ENCODE measurements at places on chromosomes 7 and 10. TPM values are rescaled to one million over a fixed set of nuclear protein-coding genes. Genes with fewer than 3 reads are reported as not detected.

GIMAP1 gene
- 2.9 TPM for polyA plus RNA-seq

GRCh38 chr7:12670000-12670729 is 17.3 kb upstream of the ARL4A start:
- peak; percentile 36 for DNase-seq

MYH16 gene
- polyA plus RNA-seq: 0.08 TPM

NPFFR1 gene
- polyA plus RNA-seq: 0.09 TPM

CCL24 gene
- polyA plus RNA-seq: not detected

DNA sequence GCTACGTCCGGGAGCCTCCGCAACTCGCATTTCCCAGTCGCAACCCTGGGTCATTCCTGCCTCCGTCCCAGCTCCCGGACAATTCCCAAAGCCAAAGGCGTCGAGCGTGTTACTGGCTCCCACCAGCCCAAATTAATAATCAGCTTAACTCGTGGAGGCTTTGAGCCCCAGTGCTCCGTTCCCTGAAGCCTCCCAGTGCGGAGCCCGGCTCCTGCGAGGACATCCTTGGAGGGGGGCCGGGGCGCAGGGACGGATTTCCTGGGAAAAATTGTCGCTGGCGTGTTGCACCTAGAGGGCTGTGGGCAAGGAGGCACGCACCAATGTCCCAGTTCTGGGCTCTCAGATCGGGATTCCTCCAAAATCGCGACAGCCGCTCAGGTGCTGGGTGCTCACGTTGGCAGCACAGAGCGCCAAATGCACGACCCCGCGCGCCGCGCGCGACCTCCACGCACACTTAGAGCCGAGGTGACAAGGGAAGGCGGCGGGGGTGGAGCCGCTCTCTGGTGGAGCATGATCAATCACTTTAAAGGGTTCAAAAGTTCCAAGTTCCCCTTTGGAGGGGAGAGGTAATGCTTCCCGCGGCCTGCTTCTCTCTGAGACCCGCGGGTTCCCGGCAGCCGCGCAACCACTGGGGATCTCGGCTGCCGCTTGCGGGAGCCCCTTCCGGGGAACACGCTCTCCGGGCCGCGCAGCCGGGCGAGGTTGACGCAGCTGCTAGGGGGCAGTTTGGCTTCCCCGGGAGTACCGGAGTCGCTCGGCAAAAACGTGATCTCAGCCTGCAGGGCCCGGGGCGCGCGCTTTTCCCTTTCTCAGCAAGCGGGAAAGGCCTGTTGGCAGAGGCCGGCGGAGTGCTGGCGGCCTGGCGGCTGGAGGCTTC is 25.5 kb downstream of the SKIDA1 start:
- DNase-seq: no peak

DNA sequence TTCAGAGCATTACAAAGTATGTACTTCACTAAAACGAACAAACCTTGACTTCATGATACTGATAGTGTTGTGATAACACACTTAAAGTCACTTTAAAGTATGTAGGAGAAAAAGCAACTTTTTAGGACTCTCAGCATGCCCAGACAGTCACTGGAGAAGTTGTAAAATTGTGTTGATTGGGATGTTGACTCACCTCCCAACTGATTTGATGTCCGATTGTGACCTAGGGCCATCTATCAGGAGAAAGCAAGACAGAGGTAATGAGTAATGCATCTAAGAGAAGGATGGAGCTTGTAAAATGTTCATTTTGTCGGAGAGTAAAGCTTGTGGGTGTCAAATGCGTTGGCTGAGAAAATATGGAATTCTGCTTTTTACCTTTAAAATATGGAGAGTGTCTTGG is 135.4 kb upstream of the SEMA3D start:
- no peak for DNase-seq

HOGA1 gene
- 0.49 TPM for polyA plus RNA-seq

FAM20C gene
- 41.7 TPM for polyA plus RNA-seq

LMBR1 gene
- 26.3 TPM for polyA plus RNA-seq

DNA sequence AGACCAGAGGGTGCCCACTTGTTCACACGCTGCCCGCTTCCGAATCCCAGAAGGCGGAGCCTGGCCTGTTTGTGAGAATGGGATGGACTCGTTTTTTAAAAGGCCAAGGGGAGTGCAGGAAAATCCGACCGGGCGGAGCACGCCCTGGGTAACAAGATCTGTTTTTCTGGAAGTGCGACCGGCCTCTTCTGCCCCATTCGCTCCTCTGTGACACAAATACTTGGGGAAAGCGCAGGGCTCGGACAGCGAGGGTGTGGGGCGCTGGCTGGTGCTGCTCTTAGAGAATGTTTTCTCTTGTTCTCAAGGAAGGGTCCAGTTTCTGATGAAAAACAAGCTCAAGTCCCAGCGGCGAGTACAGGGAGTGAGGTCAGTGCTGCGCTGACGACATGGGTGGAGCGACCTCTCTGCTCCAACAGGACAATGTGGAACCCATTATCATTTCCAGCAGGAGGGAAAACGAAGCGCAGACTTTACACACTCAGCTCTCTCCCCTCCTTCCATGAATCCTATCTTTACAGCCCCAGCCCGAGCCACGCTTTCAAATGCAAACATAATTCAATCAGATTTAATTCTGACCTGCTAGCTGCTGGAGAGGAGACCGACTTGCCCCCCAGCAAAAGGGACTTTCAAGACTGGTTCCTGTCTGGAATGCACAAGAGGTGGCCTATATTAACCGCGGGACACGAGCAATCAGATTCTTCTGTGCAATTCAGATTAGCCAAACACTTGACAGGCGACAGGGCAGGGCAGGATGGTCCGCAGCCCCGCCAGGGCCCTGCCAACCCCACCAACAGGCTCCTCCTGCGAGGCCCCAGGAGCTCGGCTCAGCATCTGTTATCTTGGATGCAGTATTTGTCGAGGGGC is 1.1 kb downstream of the RADIL start:
- DNase-seq: peak; percentile 87

- DNase-seq: no peak
These were observed 301.4 kb downstream of the PTPRN2 start for GRCh38 chr7:158286210-158286609.

GRCh38 chr10:22593636-22594198 is 120.7 kb downstream of the PIP4K2A start:
- DNase-seq: no peak
